HTR-8/SVneo (cell line): ENCODE measurements at places on chromosomes 2 and 18.
A peak's percentile ranks its signal among the peaks of the same experiment; 100 is the strongest.

- no peak for DNase-seq
Observed at GRCh38 chr18:55073116-55073515, 113.9 kb upstream of the CCDC68 start.

- no peak for DNase-seq
Observed at GRCh38 chr2:157291018-157291417, 33.5 kb downstream of the GALNT5 start.

GRCh38 chr2:61670591-61671501 lies 132.7 kb upstream of the XPO1 start:
- peak; percentile 31 for DNase-seq

DNA sequence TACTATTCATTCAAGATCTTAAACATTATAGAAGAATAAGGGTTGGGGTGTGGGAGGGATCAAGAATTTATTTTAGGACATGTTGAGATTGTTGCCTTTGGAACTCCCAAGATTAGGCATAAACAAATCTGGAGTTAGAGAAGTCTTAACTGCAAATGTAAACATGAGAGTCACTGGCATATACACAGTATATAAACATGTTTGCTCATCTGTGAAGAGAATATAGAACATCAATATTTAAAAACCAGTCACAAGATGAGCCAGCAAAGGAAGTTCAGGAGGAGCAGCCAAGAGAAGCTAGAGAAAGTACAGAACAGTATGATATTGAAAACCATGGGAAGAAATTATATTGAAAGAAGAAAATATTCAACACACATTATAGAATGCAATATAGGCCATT lies 638.6 kb upstream of the SLC39A10 start:
- no peak for DNase-seq

- DNase-seq, result no peak
Observed at GRCh38 chr18:58828399-58829121, 36.1 kb upstream of the ZNF532 start.

GRCh38 chr18:29383311-29384273 lies 1206.7 kb upstream of the CDH2 start:
- DNase-seq, result no peak

DNA sequence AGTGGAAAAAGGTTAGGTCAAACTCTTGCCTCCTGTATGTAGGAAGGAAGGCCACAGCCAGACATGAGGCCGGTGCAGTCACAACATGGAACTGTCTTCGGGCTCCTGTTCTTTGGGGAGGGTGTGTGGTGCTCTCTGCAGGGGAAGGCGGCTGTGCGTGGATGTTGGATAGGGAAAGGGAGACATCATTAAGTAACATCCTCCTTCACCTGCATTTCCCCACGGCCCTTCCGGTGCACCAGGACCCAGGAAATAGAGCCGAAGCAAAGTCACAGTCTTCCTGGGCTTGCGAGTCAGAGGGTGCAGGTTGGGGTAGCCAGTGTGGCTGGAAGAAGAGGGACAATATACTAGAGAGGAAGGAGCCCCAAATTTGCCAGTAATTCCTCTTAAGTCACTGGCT lies 78.9 kb upstream of the SMAD7 start:
- no peak for DNase-seq

GRCh38 chr18:34921226-34921625 lies 120.0 kb upstream of the MAPRE2 start:
- no peak for DNase-seq

DNA sequence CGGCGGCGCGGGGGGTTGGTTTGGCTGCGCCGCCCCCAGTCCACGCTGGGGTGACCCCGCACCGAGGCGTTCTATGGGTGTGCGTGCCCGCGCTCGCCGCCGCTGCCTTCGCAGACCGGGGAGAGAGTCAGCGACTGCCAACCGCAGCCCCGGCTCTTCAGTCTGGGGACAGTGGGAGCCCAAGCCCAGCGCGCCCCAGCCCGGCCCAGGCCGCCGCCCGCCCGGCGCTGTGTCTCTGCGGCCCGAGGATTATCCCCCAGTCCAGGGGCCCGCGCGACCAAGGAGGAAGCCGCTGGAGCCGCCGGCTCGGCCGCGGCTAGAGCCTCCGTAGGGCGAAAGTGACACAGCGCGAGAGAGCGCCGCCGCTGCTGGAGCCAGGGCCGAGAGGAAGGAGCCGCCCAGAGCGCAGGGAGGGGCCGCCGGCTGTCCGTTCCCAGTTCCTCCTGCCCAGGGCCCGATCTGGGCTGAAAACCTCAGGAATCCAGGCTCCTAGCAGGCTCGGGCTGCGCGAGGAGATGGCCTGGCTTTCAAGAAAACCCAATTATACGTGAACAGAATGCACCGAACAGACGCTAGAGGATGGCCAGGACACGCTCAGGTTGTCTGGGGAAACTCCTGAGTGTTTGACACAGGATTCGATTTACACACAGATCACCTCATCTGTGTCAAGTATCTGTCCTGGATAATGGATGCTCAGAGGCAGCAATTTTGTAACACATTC lies 2.4 kb downstream of the CTIF start:
- peak; percentile 38 for DNase-seq

DNA sequence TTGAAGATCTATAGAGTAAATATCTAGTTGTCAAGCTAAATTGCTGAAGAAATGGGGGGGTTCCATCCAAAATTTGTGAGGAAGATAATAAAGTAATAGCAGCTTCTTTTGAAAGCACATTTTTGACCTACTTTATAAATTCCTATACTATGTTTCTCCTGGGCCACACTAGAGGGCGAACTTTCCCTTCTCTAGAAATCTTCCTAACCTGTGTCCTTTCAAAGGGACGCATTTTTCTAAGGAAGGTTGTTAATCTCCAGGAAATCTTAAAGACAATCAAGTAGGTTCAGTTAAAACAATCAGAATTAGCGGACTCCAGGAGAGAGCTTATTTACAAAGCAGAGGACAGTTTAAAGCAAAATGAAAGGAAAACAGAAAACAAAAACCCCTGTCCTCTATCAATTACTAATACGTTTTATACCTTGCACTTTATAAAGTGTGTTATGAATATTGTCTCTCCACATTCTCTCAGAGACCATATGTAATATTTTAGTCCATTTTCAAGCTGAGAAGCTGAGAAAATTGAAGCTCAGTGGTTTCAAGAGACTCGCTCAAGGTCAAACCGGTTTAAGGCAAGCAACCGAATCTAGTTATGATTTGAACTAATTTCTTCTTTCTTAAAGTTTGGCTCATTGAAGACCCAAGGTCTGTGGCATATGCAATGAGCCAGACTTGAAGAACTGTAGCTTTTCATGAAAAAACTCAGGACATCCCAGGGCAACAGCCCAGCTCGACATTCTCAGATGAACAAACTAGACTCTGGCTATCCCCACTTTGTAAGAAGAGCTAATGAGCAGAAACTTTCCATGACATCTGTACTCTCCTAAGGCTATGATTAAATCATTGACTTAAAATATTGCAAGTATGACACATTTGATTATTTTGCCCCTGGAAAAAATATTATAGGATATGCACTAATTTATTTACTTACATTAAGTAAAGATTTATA lies 273.6 kb downstream of the PAX3 start:
- DNase-seq, result peak; percentile 41

DNA sequence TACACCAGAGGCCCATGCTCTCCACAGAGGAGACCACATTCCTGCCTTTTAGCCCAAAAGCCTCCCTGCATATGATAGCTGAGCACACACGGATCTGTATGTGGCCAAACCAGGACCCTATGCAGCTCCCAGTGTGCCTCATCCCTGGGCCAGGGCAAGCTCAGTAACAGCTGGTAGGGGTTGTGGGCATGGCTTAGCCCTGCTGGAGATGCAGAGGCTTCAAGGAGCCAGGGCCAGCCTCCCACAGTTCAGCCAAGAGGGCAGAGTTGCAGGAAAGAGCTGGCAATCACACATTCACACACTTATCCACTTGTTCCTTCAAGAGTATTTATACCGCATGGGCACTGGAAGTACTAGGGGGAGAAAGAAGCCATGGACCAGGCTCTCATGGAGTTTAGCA lies 1.6 kb upstream of the LIMS2 start:
- DNase-seq, result no peak

DNA sequence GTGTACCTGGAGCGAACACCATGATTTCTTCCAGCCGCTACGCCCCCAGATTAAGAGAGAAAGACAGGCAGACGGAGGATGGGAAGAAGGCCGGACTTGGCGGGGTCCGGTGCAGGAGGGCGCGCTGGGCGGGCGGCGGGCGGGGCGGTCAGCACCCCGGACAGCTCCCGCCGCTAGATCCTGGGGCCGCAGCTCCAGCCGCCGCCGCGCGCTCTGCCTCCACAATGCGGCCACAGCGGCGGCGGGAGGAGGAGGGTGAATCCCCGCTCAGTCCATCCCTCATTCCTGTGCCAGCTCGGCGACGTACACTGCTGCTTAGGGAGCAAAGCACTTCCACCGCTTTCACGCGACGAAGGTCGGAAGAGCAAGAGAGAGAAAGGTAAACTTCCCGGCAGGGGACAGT lies at the start of gene AKAIN1:
TSS of gene AKAIN1 (minus strand) at position 226 of the 403 bp plus-strand sequence. CDS start at position 22, 204 bp downstream.
- DNase-seq, result no peak

DNA sequence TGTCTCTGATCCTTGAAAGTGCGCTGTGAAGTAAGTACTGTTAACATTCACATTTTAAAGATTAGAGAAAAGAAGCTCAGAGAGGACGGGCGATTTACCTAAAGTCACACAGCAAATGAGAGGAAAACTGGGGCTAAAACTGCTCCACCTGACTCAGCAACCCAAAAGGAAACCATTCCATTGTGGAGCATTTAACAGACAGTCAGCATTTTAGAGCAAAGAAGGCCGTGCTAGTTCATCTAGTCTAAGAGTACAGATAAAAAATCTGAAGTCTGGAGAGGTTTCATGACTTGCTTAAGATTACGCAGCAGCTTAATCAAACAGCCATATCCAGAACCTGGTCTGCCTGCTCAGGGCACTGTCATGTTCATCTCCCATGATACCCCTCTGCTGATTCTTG lies 19.9 kb upstream of the KCNF1 start:
- DNase-seq, result no peak

GRCh38 chr18:10376731-10377130 lies 77.7 kb upstream of the APCDD1 start:
- no peak for DNase-seq

DNA sequence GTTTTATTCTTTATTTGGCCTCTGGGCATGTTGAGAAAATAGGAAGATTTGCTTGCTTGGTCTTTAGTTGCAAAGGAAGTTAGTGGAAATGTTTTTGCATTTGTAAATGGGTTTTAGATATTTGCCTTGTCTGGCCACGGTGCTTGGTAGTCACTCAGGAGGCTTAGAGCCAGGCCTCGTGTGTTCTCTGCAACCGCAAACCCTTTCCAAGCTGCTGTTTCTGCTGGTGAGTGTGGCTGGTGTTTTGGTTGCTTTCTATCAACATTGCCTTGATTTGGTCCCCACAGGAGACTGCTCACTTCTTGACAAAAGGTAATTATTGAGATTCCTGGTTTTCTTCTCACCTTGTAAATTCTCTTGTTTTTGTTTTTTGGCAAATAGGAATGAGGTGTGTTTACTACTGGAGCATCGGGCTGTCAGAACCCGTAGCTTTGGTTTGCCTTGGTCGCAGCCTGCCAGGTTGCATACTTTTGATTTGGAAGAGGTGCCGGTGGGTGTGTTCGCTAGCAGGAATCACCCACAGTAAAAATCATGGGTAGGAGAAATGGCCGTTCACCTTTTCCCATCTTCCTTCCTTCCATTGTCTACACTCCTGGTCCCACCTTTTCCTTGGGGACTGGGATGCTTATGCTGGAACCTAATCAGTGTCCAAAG lies 15.8 kb downstream of the ASAP2 start:
- DNase-seq, result no peak

- DNase-seq, result no peak
Observed at GRCh38 chr2:197207598-197207997, 103.0 kb downstream of the ANKRD44 start.

DNA sequence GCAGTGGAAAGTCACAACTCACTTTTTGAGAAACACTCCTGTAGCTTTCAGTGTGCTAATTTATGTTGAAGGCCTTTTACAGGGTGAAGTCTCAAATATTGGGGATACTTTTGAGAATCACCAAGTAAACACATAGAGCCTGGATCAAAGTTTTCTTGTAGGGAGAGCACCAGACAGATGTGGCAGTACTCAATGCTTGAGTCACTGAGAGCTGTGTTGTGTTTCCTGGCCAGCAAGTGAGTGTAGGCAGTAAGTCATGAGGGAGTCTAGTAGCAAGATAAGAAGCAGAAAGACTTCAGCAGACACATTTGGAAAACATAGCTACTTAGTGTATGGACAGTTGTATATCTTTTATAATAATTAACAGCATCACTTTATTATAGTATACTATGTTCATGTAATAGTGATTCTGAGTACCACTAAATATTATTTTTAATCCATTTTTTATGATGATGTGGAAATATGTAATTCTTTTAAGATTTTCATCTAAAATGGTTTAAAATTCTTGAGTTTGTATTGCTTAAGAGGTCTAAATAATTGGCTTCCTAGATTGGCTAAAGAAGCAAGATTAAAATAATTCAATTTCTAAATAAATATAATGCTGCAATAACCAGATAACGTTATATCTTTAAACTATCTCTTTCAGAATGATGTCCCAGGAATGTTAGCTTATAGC lies 12.8 kb downstream of the PSMD1 start:
- no peak for DNase-seq

DNA sequence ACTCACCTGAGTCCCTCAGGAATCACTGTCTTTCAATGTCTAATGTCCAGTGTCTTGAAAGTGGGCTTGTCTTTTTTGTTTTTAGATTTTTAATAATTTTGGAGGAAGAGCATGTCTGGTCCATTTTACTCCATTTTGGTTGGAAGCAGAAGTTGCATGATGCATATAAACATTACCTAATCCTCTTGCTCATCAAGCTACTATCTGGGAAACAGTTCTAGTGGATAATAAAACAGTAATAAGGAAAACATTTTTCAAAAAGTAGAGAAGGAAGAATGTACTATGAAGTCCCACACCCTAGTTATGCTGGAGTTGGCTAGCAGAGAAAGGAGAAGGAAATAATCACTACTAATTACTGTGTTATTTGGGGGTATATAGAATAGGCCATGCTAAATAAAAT lies 263.7 kb downstream of the ETAA1 start:
- DNase-seq, result no peak

DNA sequence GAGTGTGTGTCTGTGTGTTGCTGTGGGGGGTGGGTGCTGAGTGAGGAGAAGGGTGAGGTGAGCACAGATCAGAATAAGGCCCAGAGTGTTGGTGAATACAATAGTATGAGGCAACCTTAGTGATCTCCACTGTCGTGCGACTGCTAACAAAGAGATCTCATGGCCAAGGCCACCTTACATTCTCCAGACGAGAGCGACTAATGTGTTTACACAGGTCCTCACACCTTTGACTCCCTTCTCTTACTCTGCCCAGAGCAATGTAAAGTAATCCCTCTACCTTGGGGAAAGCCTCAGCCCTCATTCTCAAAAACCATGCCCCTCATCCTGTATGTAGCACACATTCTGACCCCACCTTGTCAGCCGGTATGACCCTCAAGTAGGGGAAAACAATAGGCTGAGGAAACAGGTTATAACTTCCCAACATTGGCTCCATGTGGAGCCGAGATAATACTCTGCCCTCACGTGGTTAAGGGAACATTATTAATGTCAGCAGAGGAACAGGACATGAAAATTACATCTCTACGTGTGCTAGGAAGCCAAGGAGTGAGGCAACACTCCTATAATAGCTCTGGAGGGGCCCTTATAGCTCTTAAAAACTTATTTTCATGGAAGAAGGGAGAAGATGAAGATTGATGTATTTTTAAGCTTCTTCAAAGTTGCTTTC lies 323.0 kb upstream of the NT5C1B start:
- DNase-seq, result no peak
